ENCODE measurements at places on chromosomes 16 and 17. TPM values are rescaled to one million over a fixed set of nuclear protein-coding genes. Genes with fewer than 3 reads are reported as not detected.

KCNJ18 gene
- not detected for polyA plus RNA-seq

MYH13 gene
- polyA plus RNA-seq: not detected

SLC52A1 gene
- polyA plus RNA-seq: not detected

CSH2 gene
- not detected for polyA plus RNA-seq

PHOSPHO1 gene
- polyA plus RNA-seq: not detected

- no peak for DNase-seq
These were observed 26.9 kb downstream of the SEC14L1 start for GRCh38 chr17:77167472-77168306.

- no peak for DNase-seq
These were observed 81.6 kb upstream of the ZNF750 start for GRCh38 chr17:82921426-82921825.

- DNase-seq: no peak
These were observed 11.9 kb downstream of the TMEM204 start for GRCh38 chr16:1545044-1546040.

GRCh38 chr16:29025735-29026134, 40.9 kb downstream of the LAT start:
- DNase-seq: no peak

GRCh38 chr16:54266363-54266955, 20.1 kb downstream of the IRX3 start:
- peak; percentile 53 for DNase-seq

DNA sequence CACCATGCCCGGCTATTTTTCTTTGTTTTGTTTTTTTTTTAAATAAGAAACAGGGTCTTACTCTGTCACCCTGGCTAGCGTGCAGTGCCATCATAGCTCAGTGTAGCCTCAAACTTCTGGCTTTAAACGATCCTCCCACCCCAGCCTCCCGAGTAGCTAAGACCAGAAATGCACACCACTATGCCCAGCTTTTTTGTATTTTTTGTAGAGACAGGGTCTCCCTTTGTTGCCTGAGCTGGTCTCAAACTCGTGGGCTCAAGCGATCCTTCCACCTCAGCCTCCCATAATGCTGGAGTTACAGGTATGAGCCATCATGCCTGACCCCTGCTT, 59.7 kb downstream of the WWP2 start:
- no peak for DNase-seq

DNA sequence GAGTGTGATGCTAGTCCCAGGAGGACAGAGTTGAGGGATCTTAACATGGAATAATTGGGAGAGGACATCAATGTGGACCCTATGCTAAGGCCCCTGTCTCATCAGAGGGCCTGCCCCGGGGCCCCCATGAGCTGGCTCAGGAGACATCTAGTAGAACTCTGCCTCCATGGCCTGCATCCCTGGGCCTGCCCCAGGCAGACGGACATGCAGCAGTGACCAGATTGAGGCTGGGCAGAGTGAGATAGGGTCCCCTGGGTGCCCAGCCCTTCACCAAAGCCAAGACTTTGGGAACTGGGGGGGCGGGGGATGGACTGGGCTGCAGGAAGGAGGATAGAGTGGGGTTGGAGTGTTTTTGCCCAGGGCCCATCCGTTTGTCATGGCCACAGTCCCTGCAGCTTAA, 115.2 kb downstream of the CCDC182 start:
- no peak for DNase-seq

DNA sequence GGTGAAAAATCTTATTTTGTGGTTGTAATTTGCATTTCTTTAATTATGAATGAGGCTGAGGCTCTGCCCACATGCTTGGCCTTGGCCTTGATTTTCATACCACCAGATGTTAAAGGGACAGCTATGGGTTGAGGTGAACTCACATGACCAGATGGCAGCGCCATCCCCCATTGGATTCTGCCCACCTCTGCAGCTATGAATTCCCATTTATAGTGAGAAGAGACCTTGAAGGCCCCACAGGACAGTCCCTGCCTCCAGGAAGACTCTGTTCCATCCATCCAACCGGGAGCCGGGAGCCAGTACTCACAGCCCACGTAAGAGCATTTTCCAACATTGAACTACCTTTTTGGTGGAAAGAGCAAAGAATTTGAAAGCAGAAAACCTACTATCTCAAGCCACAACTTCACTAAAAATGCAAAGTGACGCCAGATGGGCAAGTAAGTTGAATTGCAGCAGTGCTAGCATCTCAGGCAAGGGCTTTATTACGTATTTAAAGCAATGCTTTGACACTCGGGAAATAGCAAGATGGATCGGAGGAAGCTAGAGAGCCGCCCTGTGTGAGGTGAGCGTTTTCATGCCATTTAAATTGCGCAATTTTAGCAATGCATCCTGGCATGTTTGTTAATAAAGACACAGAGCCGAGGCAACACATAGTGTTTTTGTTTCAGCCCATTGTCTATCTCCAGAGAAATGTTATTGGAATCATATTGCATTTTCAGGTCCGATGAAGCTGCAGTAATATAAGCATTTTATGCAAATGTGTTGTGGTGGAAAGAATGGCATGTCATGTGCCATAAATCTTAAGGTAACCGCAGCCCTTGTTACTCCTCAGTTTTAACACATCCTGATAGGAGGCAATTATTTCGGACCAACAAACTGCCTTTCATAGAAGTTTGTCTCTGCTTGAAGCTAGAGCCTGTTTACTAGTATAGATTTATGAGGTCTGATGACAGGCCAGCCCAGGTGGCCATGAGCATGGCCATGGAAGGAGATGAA, 273.4 kb upstream of the TNRC6C start:
- DNase-seq: no peak
